ENCODE measurements at places on chromosomes 1 and 21.

GRCh38 chr21:32096411-32096810, 182.4 kb downstream of the MIS18A start:
- no peak overlapping the region for H3K27ac ChIP-seq
- H3K27me3 ChIP-seq: peaks cover 3% of the 10 kb centered on the region
- no peaks in the 10 kb centered on the region for H3K4me1 ChIP-seq
- no peak overlapping the region for H3K4me3 ChIP-seq

DNA sequence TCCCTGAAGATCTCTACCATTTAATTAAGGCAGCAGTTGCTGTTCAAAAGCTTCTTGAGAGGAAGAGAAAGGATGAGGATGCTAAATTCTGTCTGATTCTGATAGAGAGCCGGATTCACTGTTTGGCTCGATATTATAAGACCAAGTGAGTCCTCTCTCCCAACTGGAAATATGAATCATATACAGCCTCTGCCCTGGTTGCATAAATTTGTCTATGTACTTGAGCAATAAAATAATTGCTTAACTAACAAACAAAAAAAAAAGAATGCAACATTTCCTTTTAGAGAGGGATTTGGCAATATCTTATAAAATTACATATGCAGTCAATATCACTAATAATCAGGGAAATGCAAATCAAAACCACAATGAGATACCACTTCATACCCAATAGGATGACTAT, 26.8 kb downstream of the ALDH9A1 start:
- peaks cover 7% of the 10 kb centered on the region for H3K4me1 ChIP-seq
- H3K36me3 ChIP-seq: peaks cover 46% of the 10 kb centered on the region
- no peak overlapping the region for H3K27ac ChIP-seq
- no peak for DNase-seq
- no peaks in the 10 kb centered on the region for H3K27me3 ChIP-seq

GRCh38 chr1:57302812-57303596, 120.9 kb downstream of the DAB1 start:
- peaks cover 9% of the 10 kb centered on the region for H3K4me1 ChIP-seq
- H3K27ac ChIP-seq: no peak overlapping the region
- H3K4me3 ChIP-seq: no peak overlapping the region
- no peaks in the 10 kb centered on the region for H3K36me3 ChIP-seq
- H3K27me3 ChIP-seq: no peaks in the 10 kb centered on the region

DNA sequence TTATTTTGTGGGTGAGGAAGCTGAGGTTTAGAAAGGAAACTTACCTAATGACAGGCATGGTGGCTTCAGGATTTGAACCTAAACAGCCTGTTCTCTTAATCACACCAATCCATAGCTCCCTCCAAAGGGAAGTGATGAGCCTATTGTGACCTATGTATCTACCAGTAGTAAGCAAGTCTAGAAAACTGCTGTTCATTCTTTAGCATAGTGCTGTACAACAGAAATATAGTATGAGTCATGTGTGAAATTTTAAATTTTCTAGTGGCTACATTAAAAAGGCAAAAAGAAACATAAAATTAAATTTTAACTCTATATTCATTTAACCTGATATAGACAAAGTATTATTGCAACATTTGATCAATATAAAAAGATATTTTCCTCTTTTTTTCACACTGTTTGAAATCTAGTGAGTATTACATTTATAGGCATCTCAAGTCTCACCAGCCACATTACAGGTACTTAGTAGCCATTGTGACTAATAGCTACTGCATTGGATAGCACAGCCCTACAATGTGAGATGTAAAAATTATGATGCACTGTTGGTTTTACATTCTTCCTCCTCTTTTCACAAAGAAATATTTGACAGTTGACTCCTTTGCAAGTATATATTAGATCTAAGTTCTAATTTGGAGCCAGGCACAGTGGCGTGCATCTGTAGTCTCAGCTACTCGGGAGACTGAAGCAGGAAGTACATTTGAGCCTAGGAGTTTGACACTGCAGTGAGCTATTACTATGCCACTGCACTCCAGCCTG, 16.6 kb downstream of the IPO9 start:
- no peak overlapping the region for H3K27ac ChIP-seq
- no peak for DNase-seq
- H3K4me1 ChIP-seq: peaks cover 44% of the 10 kb centered on the region
- H3K27me3 ChIP-seq: no peaks in the 10 kb centered on the region
- peaks cover 15% of the 10 kb centered on the region for H3K36me3 ChIP-seq

DNA sequence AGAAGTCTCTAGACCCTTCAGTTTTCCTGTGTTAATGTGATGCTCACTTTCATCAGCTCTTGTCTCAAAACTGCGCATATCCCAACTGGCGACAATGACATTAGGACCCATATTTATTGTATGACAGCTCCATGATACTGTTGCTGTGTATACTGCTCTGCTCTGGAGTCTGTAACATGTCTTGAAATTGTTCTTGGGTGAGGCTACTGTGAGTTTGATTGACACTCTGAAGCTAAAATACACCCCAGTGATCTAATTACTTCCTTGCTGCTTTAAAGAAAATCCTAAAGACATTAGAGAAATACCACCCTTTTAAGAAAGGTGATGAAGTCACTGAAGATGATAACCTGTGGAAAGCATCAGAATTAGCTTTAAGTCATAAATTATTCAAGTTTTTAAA, 1046.2 kb downstream of the KCNT2 start:
- no peak overlapping the region for H3K27ac ChIP-seq
- H3K4me1 ChIP-seq: no peaks in the 10 kb centered on the region
- no peak for DNase-seq
- no peaks in the 10 kb centered on the region for H3K36me3 ChIP-seq
- no peak overlapping the region for H3K4me3 ChIP-seq

DNA sequence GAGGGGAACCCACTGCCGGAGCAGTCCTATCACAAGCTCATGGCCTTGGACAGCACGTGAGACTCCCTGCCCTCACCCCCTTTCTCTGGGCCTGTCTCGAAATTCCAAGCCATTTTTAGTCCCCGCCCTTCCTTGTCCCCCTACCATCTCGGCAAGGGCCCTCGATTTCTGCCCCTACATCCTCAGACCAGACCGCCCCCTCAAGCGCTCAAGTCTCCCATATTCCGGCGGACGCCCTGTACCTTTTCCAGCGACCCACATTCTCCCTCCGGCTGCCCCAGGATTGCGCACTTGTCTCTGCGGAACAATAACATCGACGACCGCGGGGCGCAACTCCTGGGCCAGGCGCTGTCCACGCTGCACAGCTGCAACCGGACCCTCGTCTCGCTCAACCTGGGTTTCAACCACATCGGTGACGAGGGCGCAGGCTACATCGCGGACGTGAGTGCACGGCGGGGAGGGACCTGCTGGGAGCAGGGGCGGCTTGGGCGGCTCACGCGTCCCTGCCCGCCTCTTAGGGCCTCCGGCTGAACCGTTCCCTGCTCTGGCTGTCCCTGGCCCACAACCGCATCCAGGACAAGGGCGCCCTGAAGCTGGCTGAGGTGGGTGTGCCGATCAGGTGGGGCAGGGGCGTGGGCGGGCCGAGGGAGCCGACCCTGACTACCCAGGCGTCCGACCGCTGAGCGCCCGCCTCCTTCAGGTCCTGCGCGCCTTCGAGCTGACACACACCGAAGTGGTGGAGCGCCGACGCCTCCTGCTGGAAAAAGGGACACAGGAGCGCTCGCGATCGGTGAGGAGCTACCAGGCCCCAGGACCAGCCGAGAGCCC, 7.0 kb downstream of the LRRC71 start:
- no peak overlapping the region for H3K4me3 ChIP-seq
- no peaks in the 10 kb centered on the region for H3K36me3 ChIP-seq
- peak; percentile 84 for DNase-seq
- no peak overlapping the region for H3K27ac ChIP-seq
- H3K27me3 ChIP-seq: peaks cover 77% of the 10 kb centered on the region

DNA sequence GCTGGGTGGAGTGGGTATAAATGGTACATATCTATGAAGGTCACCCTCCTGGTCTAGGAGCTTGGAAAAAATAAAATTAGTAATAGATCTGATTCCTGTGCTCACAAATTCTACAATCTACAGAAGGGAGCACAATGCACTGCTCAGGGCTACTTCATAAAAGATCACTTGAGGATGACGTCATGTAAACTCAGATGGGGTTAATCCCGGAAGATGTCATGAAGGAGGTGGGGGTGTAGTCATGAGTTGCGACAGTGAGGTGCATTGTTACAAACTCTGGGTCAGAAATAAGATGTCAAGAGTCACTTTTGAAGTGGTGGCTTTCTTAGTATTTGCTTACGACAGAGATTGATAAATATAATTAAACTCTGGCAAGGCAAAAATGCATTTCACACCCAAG, 68.2 kb downstream of the LHX9 start:
- no peak overlapping the region for H3K4me3 ChIP-seq
- H3K27me3 ChIP-seq: no peaks in the 10 kb centered on the region
- no peaks in the 10 kb centered on the region for H3K36me3 ChIP-seq
- H3K4me1 ChIP-seq: no peaks in the 10 kb centered on the region
- no peak overlapping the region for H3K27ac ChIP-seq
- DNase-seq: no peak

GRCh38 chr1:118136187-118136941, 48.7 kb downstream of the SPAG17 start:
- no peak overlapping the region for H3K4me3 ChIP-seq
- DNase-seq: peak; percentile 72
- no peaks in the 10 kb centered on the region for H3K36me3 ChIP-seq
- peaks cover 10% of the 10 kb centered on the region for H3K27me3 ChIP-seq

DNA sequence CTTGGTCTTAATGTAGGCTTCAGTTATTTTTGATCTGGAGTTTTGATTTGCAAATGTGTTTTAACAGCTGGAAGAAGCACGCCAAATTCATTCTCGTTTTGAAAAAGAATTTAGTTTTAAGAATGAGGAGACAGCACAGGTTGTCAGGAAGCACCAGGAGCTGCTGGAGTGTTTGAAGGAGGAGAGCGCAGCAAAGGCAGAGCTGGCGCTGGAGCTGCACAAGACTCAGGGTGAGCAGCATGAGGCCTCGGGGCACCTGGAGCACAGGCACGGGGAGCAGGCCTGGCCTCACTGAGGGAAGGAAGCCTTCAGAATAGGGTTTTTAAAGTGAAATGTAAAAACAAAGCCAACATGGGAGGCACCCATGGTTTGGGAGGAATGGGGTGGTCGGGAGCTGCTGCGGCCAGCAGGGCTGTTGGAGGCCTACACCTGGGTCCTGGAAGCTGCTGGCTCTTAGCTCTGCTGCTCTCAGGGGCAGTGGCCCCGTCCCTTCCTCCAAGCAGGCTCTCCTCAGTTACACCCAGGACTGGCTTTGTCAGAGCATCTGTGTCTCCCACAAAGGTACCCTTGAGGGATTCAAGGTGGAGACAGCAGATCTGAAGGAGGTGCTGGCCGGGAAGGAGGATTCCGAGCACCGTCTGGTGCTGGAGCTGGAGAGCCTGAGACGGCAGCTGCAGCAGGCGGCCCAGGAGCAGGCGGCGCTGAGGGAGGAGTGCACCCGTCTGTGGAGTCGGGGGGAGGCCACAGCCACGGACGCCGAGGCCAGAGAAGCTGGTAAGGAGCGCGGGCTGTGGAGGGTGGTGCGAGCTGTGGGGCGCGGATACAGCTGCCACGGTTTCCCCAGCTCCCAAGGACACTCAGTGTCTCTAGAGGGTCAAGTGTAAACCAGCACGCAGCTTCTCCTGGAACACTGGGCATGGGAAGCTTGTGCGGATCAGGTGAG, 66.9 kb downstream of the PCNT start:
- H3K4me3 ChIP-seq: no peak overlapping the region
- H3K27ac ChIP-seq: no peak overlapping the region
- peaks cover 7% of the 10 kb centered on the region for H3K36me3 ChIP-seq
- H3K4me1 ChIP-seq: no peaks in the 10 kb centered on the region
- H3K27me3 ChIP-seq: no peaks in the 10 kb centered on the region

GRCh38 chr1:62391369-62391971, 45.4 kb upstream of the USP1 start:
- H3K4me3 ChIP-seq: no peak overlapping the region
- no peaks in the 10 kb centered on the region for H3K27me3 ChIP-seq
- DNase-seq: peak; percentile 58
- no peaks in the 10 kb centered on the region for H3K4me1 ChIP-seq

GRCh38 chr1:232084584-232085223, 458.1 kb downstream of the DISC1 start:
- no peak overlapping the region for H3K27ac ChIP-seq
- DNase-seq: no peak
- H3K4me1 ChIP-seq: no peaks in the 10 kb centered on the region
- peaks cover 2% of the 10 kb centered on the region for H3K27me3 ChIP-seq
- H3K36me3 ChIP-seq: no peaks in the 10 kb centered on the region
- H3K4me3 ChIP-seq: no peak overlapping the region

Measured in activated naive CD4-positive, alpha-beta T cell treated with anti-CD3 and anti-CD28 coated beads for 36 hours (primary cell).